ENCODE measurements at places on chromosomes 4 and X.

GRCh38 chrX:23115651-23116050 lies 115.9 kb downstream of the DDX53 start:
- DNase-seq: no peak

DNA sequence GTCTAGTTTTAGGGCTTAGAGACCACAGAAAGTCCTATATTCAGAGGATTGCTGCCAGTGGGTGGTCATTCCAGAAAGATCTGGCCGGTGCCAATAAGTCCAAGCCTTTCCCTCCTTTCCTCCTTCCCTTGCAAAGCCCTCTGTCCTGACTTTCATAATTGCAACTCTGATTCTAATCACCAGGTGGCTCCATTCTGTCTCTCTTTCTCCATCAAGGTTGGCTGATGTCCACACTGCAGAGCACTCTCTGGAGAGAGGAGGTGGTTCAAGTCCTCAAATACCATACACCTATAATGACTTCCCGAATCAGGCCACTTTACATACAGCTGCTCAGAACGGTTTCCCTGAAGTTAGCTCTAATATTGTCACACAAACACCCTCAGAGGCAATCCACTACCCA lies 22.4 kb upstream of the ARMCX4 start:
- DNase-seq: no peak

DNA sequence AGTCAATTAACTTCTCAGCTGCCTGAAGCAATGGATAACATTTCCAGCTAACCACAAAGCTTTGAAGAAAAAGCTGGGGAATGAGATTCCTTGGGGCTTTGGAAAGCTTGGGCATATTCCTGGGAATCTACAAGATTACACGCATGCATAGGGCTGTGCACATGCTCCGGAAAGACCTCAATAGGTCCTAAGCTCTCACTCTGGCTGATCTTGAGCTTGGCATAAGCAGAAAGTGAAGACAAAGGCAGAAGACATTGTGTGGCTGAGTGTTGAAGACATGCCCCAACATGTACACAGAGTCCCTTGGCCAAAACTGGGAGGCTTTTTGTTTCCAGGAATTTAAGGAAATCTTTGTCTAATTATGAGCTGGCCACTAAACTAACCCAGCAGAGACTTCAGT lies 31.2 kb downstream of the ATG4A start:
- DNase-seq: no peak

DNA sequence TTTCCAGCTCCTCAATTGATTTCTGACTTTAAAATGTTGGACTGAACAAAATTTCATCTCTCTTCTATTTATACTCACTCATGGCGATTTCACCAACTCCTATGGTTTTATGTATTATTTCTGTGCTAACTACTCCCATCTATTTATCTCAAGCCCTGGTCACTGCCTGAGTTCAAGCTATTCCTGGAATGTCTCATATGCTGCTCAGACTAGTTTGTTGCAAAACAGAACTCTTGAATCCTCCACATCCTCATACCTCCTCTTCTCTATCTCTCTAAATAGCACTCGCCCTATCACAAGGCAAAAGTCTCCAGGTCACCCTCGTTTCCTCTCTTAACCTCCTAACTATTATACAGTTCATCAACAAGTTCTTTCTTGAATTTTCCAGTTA lies 19.0 kb upstream of the DDX60 start:
- no peak for DNase-seq

GRCh38 chr4:81049907-81050306 lies 19.4 kb downstream of the BMP3 start:
- no peak for DNase-seq

GRCh38 chr4:74366367-74366911 lies 1.5 kb downstream of the EREG start:
- DNase-seq: no peak

DNA sequence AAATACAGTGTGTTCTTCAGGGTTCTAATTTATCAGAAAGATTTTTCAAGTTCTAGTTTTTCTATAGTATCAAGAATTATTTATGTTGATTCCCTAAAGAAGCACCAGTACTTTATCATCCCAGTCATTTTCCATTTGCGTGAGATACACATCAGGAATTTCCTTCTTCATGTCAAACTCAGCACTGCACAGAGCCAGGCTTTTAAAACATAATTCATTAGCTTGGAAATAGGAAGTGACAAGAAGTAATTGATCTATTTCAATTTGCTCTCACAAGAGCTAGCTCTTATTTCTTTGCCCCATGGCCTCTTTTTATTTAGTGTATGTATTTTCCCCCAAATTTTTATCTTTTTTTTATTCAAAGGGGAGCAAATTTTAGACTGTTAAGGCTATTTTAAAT lies 13.0 kb upstream of the SLC10A4 start:
- DNase-seq: no peak

- DNase-seq: no peak
Measured at GRCh38 chr4:113438596-113438995, 322.9 kb downstream of the CAMK2D start.

GRCh38 chrX:48003367-48003757 lies 427 bp downstream of the ZNF182 start:
- DNase-seq: no peak

DNA sequence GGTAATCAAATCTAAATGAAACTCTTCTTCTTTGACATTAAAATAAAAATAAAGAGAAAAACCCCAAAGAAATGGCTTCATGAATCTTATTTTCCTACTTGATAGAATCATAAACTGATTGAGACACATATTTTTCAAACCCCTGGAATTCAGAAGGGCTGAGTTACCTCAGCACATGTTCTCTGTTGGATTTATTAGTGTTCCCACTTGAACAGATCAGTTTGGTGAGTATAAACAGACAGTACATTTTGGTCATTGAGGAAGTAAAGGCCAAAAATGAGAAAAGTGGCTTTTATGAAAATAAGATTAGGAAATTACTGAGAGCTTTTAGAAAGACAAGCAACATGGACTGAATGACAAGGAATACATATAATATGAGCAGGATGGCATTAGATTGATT lies 620.4 kb downstream of the ANKRD50 start:
- no peak for DNase-seq

Data from CD4-positive, alpha-beta T cell treated with Interleukin-15 for 4 hours (primary cell).